Psoas muscle (tissue), 8 donors: ENCODE measurements at places on chromosomes 12 and 14.

- H3K36me3 ChIP-seq: peaks cover 13% of the 10 kb centered on the region
- DNase-seq: no peak
- peak overlapping the region; percentile 91 for H3K4me3 ChIP-seq
- no peaks in the 10 kb centered on the region for H3K27me3 ChIP-seq
- no peaks in the 10 kb centered on the region for H3K4me1 ChIP-seq
These were observed 2.2 kb upstream of the ZFP36L1 start for GRCh38 chr14:68794851-68795596.

DNA sequence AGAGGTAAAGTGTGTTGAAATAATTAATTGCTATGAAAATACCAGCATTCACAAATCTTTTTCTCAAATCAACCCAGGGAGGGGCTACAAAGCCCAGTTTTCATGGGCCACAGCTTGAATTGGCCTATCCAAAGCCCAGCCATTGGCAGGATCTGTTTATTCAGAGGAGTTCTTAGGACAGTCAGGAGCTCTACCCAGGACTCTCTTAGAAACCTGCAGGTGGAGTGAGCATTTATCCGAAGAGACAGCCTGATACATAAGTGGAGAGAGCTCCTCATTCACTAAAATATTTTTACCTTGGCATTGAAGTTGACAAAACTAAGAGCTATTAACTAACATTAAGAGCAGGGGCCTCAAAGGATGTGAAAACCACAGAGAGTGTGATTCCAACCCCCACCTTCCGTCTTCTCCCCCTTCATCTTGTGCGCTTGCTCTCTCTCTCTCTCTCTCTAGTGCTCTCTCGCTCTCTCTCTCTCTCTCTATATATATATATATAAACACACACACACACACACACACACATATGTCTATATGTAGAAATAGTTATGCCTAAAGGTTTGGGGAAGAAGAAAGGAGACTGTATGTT is 315.5 kb downstream of the SNAPC1 start:
- H3K27ac ChIP-seq: no peak overlapping the region
- no peak overlapping the region for H3K4me3 ChIP-seq
- H3K4me1 ChIP-seq: no peaks in the 10 kb centered on the region
- H3K27me3 ChIP-seq: no peaks in the 10 kb centered on the region
- H3K36me3 ChIP-seq: no peaks in the 10 kb centered on the region

GRCh38 chr14:72790887-72791566 is 102.9 kb downstream of the DPF3 start:
- no peaks in the 10 kb centered on the region for H3K36me3 ChIP-seq
- no peaks in the 10 kb centered on the region for H3K27me3 ChIP-seq
- H3K4me1 ChIP-seq: peaks cover 48% of the 10 kb centered on the region
- H3K4me3 ChIP-seq: no peak overlapping the region
- peak overlapping the region; percentile 84 for H3K27ac ChIP-seq
- DNase-seq: peak; percentile 44

GRCh38 chr12:113366827-113367226 is 8.4 kb downstream of the PLBD2 start:
- DNase-seq: no peak
- peaks cover 18% of the 10 kb centered on the region for H3K4me1 ChIP-seq
- H3K4me3 ChIP-seq: no peak overlapping the region
- peaks cover 20% of the 10 kb centered on the region for H3K36me3 ChIP-seq

GRCh38 chr12:103114296-103115055 is 157.0 kb downstream of the ASCL1 start:
- no peaks in the 10 kb centered on the region for H3K36me3 ChIP-seq
- H3K27me3 ChIP-seq: no peaks in the 10 kb centered on the region
- H3K4me3 ChIP-seq: no peak overlapping the region
- no peak overlapping the region for H3K27ac ChIP-seq
- no peak for DNase-seq

GRCh38 chr12:5437589-5437988 is 5.7 kb downstream of the NTF3 start:
- peak overlapping the region; percentile 36 for H3K27ac ChIP-seq
- H3K4me1 ChIP-seq: peaks cover 8% of the 10 kb centered on the region
- peaks cover 2% of the 10 kb centered on the region for H3K27me3 ChIP-seq
- no peak for DNase-seq
- H3K4me3 ChIP-seq: no peak overlapping the region
- H3K36me3 ChIP-seq: no peaks in the 10 kb centered on the region

DNA sequence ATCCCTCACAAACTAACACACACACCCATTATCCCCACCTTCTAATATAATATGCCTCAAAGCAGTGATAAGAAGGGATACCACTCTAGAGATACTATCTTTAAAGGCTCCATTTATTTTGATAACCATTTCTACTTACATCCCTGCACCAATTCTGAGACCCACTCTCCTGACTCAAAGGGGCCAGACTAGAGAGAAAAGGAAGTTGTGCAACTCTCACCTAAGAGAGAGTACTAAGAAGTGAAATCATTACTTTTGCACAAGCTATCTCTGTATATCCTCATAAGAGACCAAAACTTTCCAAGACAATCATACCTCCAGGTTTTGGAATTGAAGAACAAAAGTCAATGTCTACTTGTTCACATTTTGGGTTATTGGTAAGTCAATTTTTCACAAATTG is 45.4 kb upstream of the USP15 start:
- no peaks in the 10 kb centered on the region for H3K36me3 ChIP-seq
- H3K27me3 ChIP-seq: no peaks in the 10 kb centered on the region
- no peak overlapping the region for H3K4me3 ChIP-seq
- DNase-seq: no peak
- H3K27ac ChIP-seq: no peak overlapping the region
